NCI-H146 (cell line): ENCODE measurements at places on chromosomes 7 and 10.

GRCh38 chr7:155956977-155957376 lies 144.7 kb upstream of the SHH start:
- DNase-seq: no peak

DNA sequence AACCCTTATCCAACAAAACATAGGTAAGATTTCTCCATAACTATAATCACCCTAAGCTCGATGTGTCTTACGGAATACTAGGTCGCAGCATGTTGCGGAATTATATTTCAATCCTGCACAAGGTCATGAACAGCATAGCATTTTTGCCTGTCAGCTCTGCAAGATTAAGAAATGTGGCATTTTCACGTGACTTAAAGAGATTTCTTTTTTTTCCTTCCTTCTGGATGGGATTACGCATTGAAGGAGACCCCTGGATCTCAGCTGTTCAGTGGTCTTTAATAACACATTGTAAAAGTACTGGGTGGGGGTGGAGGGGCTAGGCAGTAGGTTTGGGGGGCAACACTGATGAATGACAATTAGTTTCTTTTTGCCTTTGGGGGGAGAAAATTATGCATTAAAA lies 106.7 kb downstream of the CUBN start:
- no peak for DNase-seq

DNA sequence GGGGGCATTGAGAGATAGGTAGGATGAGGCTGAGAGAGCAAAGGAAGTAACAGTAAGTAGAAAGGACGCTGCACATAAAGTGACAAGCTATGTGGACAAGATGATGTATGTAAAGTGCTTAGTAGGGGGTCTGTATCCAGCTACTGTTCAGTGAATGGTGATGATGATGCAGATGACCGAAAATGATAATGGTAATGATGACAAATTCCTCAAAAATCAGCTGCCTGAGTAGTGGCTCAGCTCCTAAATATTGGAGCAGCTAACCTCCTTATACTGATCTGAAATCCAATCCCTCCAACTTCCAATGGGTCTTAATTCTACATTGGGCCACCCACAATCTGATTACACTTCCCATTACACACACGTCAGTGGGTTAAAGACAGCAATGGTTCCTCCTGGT lies 27.1 kb upstream of the KCNMA1 start:
- peak; percentile 17 for DNase-seq

GRCh38 chr10:63465293-63466143 lies at the start of gene JMJD1C:
JMJD1C (minus strand) TSS chr10:63465977; CDS start chr10:63465662, 315 bp downstream.
- peak; percentile 79 for DNase-seq

DNA sequence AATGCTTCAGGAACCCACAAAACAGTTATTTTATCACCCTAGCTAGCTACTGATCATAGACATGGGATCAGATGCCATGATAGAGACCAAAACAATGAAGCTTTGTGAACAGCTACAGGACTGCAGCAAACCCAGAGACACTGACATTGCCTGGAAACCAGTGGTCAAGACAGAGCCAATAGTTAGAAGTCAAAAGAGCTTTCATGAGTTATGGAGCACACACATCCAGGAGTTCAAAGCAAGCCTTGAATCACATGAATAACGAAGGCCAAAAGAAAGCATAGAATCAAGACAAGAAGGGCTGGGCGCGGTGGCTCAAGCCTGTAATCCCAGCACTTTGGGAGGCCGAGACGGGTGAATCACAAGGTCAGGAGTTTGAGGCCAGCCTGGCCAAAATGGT lies 34.5 kb upstream of the GSAP start:
- no peak for DNase-seq

GRCh38 chr7:105678811-105679495 lies 97.7 kb upstream of the EFCAB10 start:
- no peak for DNase-seq

GRCh38 chr7:151566897-151567320 lies 47.2 kb upstream of the RHEB start:
- no peak for DNase-seq

DNA sequence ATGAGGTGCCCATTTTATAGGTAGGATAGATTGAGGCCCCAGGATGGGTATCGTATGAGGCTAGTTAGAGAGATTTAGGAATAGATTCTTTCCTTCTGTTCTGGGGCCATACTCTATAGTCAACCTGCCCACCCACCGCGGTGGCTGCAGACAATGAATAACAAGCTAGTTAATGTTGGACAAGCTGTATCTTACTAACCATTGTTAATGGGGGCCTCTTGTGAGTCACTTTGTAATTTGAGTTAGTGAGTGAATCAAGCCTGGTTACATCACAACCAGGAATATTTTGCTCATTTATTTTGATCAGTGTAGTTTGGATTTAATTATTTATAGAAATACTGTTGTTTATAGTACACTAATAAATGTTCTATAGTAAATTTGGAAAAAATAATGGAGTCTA lies 7.3 kb downstream of the SORCS3 start:
- no peak for DNase-seq

- peak; percentile 37 for DNase-seq
Measured at GRCh38 chr7:73622909-73623797, 1.2 kb downstream of the MLXIPL start.

- no peak for DNase-seq
Measured at GRCh38 chr7:129162732-129163131, 18.2 kb downstream of the TSPAN33 start.

DNA sequence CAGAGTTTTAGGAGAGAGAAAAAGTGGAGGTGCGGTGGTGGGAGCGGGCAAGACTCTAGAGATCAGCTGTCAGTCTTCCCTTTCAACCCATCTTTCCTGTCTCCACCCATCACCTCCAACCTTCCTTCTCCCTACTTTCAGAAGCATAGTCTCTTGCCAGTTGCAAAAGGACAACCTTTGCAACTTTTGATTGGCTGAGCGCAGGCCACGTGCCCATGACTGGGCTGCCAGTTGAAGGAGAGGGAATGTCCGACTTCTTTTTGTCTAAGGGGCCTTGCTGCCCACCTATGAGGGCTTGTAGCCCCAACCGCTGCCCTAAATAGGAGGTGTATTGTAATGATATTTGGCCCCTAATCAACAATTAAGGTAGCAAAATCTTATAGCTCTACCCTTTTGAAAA lies 12.6 kb downstream of the CYP26A1 start:
- no peak for DNase-seq
